ENCODE measurements at places on chromosomes 5 and 9. TPM values are rescaled to one million over a fixed set of nuclear protein-coding genes. Genes with fewer than 3 reads are reported as not detected.
A peak's percentile ranks its signal among the peaks of the same experiment; 100 is the strongest.

The PRLR gene
- 0.86 TPM for total RNA-seq

GRCh38 chr5:162796507-162796906, 640.9 kb upstream of the CCNG1 start:
- no peak for DNase-seq

DNA sequence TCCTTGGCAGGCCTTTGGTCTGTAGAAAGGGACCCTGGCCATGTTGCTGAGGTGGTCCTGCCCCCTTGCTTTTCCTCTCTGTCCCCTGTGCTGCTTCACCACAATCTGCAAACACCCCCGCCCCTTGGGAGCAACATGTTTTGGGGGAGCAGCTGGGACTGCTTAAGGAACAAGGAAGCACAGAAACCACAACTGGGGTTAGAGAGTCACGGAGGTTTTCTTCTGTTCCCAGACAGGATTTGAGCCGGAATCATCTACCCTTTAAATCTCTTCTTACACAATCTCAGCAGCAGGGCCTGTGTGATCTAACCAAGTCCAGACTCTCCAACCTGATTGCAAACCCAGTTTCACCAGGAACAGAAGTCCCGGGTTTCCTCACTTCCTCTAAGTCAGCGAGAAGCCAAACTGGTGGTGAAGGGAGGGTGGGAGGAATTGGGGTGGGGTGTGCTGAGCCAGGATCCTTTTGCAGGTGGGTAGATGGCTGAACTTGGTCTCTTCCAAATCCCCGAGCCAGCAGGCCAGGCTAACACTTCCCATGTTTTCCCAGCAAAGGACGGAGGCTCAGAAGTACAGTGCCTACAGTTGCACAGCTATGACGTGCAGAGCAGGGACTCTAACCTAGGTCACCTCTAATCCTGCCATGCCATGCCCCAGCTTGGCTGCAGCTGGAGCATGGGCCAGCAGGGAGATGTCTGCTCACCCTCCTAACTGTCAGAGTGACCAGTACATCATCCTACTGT, 25.0 kb downstream of the SH3PXD2B start:
- peak; percentile 65 for DNase-seq

GRCh38 chr5:109707531-109707930, 17.8 kb downstream of the MAN2A1 start:
- DNase-seq: no peak

GRCh38 chr5:168362097-168362885, 70.8 kb downstream of the WWC1 start:
- DNase-seq: no peak

Measured in Right ventricle myocardium superior (tissue), 1 donor.